NCI-H1048 (cell line): ENCODE measurements at places on chromosomes 2 and 18.

DNA sequence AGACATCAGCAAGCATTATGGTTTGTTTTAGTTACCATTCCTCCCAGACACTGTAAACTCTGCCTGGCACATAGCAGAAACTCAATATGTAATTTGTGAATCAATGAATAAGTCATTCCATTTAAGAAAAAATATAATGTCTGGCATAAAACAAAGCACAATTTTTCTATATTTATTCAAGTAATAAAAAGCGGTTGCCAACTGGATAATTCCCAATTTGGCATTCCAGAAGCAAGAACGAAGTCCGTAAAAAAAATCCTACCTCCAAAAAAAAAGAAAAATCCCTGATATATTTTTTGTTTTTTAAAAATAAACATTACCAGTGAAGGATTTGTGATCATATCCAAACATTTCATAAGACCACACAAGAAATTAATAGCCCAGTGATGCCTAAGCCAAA, 351.3 kb upstream of the LRRTM4 start:
- DNase-seq: no peak

DNA sequence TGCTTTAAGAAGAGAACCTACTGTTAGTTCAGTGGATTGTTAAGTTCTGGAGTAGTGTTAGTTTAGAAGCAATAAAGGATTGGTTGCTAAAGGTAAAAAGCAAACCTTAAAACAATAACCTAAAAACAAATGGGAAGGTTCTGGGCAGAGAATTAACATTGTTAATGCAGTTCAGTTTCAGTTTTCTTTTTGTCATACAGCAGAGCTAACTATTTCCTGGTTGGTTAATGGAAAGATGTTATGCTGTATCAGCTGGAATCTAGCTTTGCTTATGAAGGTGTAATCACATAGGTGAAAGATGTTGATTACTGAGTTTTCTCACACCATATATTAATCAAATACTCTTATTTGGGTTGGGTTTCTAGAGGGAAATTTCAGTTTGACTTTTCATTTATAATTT, 23.8 kb downstream of the SMAD4 start:
- no peak for DNase-seq

GRCh38 chr2:59398081-59398480, 1155.4 kb downstream of the BCL11A start:
- DNase-seq: no peak

DNA sequence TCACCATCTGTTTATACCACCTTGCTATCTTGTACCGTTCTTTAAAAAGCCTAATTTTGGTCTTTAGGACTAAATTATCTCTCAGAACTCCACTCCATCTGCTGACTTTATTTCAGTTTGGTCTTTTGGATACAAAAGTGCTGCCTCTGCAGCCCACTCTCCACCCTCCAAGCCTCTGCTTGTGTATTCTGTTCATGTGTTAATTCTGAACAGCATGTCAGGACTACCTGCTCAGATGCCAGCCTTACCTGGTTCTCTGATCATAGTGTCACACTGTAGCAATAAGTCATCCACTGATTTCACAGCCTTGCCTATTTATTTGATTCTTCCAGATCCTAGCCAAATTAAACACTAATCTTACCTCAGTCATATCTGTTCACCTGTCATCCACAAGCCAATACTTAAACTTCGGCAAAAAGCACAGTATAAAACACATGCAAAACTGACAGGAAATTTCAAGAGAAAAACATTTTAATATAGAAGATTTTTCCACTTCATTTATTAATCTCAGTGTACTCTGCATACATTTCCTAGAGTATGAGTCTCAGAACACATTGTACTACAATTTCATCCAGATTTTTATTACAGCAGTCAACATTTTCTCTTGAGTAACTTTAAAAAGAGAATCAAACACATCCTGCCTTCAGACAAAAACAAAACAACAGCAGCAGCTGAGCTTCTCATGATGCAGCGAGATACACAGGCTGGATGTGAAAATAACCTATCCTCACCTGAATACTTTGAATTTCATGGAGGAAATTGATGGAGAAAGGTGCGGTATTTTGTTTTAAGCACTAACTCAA, 64.9 kb downstream of the PPP1R1C start:
- DNase-seq: no peak

- no peak for DNase-seq
Measured at GRCh38 chr2:106159866-106160785, 34.0 kb downstream of the UXS1 start.
